Stimulated activated CD8-positive, alpha-beta memory T cell treated with anti-CD3 and anti-CD28 coated beads, Interleukin-7, amount 100 ng/mL, for 4 hours (primary cell): ENCODE measurements at places on chromosomes 3 and 15.

GRCh38 chr3:43126536-43126935 is 20.7 kb upstream of the POMGNT2 start:
- DNase-seq, result no peak

DNA sequence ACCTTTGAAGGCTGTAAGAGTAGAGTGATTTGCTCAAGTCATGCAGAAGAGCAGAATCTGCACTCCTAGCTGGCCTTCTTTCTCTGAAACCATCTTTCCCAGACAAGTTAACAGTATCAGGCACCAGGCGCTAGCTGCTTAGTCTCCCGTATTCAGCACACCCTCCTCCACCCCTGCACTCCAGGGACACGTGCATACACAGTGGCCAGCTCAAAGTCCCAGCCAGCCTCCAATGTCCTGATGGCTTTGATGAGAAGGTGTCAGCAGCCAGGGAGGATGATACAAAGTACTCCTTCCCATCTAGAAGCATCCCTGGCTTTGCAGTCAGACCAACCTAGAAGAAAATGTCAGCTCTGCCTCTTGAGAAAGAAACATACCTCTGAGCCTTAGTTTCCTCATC is 177.8 kb downstream of the ADAMTS17 start:
- DNase-seq, result no peak

DNA sequence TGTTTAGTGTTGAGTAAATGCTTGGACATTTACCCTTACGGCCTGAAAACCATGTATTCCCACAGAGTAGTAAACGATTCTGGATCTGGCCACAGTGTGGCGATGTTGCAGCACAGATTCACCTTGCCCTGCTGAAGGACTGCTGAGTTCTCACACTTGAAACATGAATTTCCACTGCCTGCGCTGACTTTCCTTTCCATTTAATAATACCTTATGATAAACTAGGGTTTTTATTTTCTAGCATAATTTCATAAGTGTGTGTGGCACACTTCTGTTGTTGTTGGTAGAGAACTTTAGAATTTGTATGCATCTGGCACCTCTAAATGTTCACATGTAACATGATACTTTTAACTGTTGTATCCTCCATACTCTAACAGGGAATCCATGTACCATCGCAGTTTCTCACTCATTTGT is 53.9 kb downstream of the C3orf38 start:
- no peak for DNase-seq

DNA sequence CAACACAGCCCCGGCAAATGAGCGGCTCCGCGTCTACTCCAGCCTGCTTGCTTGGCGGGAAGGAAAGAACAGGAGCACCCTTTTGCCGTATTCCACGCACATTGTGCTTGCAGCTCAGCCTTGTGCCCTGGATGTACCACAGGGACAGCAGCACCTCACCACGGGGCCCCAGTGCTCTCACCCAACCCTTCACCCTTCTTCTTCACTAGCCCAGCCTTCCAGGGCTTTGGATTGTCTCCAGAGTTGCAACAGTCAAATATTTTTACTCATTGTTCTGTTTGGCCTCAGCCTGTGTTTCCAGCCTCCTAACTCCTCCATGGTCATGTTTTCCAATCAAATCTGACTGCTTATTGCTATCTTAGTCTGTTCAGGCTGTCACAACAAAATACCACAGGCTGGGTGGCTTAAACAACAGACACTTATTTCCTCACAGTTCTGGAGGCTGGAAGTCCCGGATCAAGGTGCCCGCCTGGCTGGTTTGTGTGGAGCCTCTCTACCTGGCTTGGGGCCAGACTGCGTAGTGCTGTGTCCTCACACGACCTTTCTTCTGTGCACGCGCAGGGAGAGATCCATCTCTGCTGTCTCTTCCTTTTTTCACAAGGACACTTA is 79.2 kb upstream of the ABHD17C start:
- no peak for DNase-seq

- no peak for DNase-seq
These were observed 680.1 kb downstream of the EPHA3 start for GRCh38 chr3:89787485-89787884.

DNA sequence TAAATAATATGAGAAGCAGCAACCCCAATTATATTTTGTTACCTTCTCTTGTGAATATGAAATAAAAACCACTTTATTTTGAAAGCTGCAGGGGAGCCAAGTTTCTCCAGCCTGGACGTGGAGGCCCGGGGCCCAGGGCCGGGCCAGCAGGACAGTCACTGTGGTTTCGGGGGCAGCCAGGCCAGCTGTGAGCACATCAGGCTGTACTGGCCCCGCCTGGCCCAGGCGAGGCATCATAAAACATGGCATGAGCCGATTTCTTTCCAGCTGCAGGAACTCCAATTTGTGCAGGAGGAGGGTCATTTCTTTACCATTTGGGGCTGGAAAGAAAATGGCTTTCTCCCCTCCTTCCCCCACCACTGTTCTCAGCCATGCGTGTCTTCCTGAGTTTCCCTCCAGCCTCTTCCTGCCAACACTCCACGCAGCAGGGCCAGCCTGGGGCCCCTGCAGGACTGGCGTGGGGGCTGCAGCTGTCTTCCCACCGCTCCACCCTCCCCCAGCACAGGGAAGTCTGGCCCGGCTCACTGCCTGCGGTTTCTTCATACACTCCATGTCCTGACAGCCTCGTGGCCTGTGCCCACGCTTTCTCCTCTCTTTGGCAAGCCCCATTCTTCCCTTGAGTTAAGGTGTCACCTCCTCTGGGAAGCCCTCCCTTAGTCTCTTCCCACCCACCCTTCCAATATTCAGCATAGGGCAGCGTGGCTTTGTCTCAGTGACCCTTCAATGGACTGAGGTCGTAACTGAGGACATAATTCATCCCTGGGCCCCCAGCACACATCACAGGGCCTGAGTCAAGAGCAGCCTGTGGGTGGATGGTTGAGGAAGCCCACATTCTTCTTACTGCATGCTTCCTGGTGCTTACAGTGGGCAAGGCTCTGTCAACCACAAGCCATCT is 135.8 kb downstream of the CHSY1 start:
- no peak for DNase-seq

DNA sequence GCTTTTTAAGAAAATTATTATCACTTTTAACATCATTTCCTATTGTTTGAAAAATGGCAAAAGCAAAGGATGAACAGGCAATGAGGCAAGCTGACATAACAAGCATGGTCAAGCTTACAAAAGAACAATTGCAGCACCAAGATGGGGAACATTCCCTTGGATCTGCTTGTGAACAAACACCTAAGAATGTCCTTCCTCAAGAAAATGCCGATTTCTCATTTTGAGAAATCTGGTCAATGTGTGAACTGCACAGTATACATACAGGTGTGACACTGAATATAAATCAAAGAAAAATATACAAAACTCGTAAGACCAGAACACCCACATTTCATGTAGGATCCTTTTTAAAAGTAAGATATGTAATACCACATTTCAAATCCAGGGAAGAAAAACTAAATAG is 58.9 kb downstream of the LRRFIP2 start:
- no peak for DNase-seq

DNA sequence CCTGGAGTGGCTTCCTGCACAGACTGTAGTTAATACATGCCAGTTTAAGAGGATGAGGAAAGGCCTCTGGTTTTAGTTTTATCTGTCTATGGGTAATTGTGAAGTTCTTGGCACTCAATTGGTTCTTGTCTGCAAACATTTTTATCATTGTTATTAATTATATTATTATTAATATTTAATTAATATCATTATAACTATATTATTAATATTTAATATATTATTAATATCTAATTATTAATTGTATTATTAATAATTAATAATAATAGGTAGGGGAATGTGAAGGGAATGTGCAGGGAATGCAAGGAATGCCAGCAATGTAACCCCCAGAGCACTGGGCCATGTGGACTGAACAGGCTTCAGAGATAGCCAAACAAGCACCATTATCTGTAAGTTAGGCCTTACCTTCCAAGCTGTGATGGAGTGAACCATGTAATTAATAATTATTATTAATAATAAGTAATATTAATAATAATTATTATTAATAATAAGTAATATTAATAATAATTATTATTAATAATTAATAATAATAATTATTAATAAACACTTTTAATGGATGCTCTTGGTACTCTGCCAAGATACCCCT is 79.8 kb upstream of the NMNAT3 start:
- no peak for DNase-seq

DNA sequence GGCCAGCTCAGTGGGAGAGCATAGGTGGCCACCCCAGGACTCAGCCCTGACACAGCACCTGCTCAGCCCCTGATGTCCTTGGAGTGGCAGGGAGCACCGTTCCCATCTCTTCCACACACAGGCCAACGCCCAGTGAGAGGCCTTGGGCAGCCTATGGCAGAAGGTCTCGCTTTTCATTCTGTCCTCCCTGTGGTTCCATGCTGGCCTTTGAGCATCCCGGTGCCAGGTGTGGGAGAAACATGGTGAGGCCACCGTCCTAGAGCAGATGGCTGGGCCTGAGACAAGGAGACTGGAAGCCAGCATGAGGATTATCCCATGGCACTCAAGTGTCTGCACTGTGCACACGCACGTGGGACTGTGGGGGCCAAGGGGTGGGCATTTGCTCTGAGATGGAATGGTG is 25.1 kb downstream of the ADCY5 start:
- no peak for DNase-seq

- no peak for DNase-seq
These were observed 218.6 kb downstream of the GREM1 start for GRCh38 chr15:32936283-32936918.

DNA sequence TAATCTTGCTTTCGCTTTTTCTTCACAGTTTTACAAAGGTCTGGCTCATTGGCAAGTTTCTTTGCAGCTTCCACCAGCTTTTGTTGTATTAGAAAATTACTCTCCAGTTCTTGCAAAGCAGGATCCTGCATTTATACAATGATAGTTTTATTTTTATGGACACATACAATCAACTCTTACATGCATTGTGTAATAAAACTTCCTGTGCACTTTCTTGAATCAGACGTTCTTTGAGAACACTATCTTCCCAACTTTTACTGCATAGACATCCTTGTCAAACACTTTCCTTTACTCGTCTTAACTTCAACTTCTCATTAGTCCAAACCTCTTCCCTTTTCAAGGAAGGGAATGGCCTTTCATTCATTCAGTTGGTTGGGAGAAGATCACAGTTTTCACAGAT is 71.4 kb upstream of the LMOD3 start:
- DNase-seq, result no peak
